HS-5 (cell line): ENCODE measurements at places on chromosomes 6 and 20.

DNA sequence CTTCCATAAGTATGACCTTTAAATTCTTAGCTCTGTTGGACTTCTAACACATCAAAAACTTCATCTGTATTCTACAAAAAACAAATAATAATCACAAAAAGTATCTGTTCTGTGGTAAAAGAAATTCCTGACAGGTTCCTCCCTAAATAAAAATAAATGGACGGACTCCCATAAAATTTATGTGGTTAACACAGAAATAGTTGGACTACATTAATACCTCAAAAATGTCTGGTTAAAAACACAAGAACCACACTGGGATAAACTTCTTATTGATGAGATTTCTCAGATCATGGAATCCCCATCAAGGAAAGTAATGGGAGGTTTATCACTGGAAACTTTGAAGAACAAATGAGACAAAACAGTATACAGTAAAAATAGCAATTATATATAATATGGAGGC lies 172.4 kb downstream of the MOXD1 start:
- DNase-seq, result no peak

DNA sequence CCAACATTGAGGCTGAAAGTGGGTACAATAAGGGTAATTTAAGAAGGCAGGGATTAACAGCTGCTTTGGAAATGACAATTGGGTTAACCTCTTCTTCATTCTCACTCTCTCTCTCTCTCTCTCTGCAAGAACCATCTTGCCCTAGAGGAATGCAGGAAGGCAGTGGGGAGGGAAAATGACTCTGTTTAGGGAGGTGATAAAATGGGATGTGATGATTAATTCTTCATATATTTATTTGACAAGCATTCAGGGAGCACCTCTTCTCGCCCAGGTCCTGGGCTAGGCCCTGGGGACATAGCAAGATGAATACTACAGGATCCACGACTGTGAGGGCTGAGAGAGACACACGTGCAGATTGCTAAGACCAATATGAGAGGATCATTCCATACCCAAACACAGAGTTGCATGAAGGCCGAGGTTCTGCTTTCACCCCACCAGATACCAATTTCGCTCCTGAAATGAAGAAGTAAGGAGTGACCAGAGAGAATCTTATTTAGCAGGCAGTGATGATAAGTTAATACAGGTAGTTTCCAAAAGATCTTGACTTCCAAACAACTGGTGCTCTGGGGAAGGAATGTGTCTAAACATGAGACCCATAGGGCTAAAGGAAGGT lies 13.3 kb upstream of the PTPN1 start:
- DNase-seq, result peak; percentile 98

DNA sequence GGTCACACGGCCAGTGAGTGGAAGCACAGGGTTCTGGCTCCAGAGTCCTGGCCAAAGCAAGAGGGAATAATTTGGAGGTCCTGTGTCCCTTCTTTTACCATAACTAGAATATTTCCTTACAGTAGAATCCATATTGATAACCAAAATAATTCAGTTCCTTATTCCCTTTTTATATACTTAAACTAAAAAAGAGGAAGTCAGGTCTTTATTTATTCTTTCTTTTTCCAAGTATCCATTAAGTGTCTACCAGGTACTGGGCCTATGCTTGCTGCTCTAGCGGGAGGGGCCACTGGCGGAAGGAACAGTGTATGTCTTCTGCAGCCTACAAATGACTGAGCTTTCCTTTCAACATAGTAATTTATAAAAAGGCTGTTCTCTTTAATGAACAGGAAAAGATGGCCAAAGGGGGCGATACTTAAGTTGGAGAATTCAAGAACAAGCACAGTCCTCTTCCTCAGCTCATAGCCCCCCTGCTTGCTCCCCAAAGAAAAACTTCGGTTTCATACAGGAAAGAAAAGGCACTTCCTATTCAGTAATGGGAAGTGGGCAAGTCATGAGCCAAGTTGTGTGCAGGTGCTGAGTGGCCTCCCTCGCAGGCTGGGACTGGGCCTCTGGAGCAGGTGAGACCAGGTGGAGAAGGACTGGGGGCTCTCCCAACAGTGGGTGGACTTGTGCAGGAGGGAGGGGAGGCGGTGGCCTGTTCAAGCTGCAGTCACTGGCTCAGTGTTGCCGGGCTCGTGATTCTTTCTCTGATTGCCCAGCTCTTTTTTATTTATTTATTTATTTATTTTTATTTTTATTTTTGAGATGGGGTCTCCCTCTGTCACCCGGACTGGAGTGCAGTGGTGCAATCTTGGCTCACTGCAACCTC lies 110.9 kb downstream of the ARMC2 start:
- DNase-seq, result no peak

GRCh38 chr6:159203304-159204005 lies 34.3 kb downstream of the FNDC1 start:
- DNase-seq, result peak; percentile 93

GRCh38 chr6:42505385-42505718 lies 53.6 kb upstream of the TRERF1 start:
- peak; percentile 63 for DNase-seq

GRCh38 chr20:46388201-46388836 lies 18.1 kb downstream of the ELMO2 start:
- DNase-seq, result no peak

DNA sequence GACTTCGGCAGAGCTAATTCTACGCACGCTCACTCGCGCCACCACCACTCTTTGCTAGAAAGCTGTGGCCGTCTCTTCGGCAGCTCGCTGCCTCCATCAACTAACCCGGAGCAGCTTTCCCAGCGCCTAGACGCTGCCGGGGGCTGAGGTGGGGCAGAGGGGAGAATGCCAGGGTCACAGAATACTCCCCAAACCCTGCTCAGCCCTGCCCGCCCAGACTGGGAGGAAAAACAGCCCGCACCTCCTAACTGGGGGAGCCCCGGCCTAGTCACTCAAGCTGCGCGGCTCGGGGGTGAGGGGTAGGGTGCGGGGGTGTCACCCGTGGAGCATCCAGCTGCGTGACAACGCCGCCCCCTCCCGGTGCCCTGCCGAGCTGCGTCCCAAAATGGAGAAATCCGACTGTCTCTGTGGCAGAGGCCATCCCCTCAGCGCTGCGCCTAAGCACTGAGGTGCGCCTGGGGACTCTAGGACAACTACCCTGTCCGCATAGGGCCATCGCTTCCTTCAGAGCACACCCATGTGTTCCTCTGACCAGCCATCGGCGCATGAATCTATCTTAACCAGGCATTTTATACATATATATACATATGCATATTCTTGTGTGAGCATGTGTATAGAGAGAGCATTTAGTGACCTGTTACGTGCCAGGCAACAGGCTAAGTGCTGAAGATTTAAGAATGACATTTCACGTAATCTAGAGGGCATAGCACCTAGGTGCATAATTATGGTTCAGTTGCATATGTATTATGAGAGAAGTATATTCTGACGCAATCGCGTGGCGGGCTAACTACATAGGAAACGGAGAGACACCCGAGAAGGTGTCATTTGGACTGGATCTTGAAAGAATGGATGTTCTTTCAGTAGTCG lies 1.5 kb upstream of the TENT5A start:
- peak; percentile 20 for DNase-seq

DNA sequence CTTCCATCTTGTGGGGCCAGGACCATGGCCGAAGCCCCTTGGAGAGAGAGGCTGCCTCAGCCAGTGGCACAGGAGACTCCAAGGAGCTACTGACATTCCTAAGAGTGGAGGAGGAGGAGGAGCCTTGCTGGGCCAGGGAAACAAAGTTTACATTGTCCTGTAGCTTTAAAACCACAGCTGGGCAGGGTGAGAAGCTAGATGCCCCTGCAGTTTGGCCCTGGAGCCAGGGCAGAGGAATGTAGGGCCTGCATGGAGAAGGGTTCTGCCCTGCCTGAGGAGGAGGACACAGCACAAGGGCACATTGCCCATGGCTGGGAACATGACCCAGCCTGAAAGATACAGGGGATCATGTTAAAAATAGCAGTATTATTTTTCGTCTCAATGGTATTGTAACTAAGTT lies 37.4 kb downstream of the PLCG1 start:
- DNase-seq, result no peak

DNA sequence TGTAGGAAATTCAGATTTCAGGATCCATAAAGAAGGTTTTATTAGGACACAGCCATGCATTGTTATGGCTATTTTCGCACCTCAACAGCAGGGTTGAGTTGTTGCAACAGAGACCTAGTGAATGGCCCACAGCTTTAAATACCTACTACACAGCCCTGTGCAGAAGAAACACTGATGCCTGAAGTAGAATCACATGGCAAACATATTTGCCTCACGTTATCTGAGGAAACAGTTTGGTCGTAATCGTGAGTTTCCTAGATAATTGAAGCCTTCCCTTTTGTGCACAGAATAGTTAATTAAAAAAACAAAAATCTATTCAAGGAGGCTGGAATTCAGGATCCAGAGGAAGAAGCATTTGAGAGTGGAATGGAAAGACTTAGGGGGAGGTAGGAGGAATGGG lies 55.1 kb downstream of the GCNT2 start:
- DNase-seq, result no peak

- DNase-seq, result no peak
Measured at GRCh38 chr20:48708630-48709029, 119.2 kb downstream of the PREX1 start.

DNA sequence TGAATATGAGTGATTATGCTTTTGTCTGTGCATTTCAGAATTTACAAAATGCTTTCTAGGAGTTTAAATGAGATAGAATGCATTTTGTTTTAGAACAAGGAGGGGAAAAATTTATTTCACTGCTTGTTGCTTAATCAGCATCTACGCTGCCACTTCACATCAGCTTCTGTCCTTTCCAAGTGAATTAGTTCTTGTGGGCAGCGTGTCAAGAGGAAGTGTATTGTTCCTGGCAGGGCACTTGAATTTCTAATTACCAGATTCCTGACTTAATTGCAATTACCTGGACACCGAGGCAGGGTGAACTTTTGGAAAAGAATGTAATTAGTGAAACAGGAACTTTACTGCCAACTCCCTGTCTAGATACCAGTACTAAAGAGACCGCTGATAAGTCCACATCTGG lies 263.5 kb downstream of the TMEM242 start:
- no peak for DNase-seq

- DNase-seq, result no peak
Measured at GRCh38 chr6:137769797-137770362, 97.2 kb upstream of the TNFAIP3 start.

DNA sequence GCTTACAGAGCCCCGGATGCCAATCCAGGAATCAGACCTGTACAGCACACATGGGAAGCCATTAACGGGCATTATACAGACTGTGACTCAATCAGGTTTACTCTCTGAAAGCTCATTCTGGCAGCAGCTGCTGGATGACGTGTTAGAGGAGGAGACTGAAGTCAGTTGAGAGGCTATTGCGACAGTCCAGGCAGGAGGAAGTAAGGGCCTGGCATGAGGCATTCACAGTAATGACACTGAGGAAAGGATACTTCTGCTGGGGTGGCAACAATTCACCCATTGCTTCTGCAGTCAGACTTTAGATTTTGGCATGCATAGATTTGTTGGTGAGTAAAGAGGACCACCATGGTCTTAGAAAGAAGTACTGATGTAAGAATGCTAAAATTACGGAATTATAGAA lies 151.0 kb upstream of the HEY2 start:
- peak; percentile 58 for DNase-seq

- no peak for DNase-seq
Measured at GRCh38 chr20:34872622-34873224, at the start of gene GGT7. TSS of gene GGT7 (minus strand) at chr20:34872856. CDS start at chr20:34872815, 41 bp downstream.

DNA sequence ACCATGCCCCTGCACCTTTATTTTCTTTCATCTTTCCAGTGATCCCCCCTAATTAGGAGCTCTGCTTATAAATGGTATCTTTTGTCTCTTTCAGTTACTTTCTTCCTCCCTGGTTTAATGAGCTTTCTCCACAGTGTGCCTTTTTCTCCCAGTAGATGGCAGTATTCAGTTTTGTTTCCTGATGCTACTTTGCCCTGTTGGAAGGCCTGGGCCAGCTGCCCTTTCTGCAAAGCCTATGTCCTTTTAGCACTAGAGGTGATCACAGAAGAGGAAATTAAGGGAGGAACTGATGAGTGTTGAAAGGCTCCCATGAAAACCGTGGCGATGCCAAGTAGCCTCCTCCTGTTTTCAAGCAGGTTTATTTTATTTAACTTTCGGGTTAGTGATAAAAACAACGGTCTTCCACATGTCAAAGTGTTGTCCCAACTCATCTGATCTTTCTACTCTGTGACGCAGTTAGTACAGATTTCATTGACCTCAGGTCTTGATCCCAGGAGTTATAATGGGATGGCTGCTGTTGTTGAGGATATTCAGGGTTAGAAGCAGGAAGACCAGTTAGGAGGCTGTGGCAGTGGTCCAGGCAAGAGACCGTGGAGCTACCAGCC lies 184.2 kb upstream of the BMP2 start:
- no peak for DNase-seq

GRCh38 chr6:127341471-127342202 lies 1.8 kb downstream of the ECHDC1 start:
- DNase-seq, result no peak

DNA sequence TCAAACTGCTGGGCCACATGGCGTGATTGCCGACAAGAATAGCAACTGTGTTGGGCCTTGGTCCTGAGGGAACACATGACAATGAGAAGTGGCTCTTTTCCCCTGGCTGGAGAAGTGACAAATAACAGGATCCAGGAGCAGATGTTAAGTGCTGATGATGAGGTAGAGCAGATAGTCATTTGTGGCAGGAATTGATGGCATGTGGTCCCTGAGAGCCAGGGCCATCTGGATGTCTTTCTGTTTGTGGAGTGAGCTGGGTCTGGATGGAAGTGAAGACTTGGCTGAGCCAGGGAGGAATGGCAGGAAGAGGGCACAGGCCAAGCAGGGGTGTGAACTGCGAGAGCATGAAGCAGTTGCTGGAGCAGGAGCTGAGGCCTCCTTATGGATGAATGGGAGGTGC lies 67.8 kb downstream of the SCAND1 start:
- DNase-seq, result no peak

GRCh38 chr6:112909781-112910180 lies 562.7 kb downstream of the RFPL4B start:
- DNase-seq, result peak; percentile 46

GRCh38 chr6:74333406-74333805 lies 637.4 kb downstream of the CD109 start:
- no peak for DNase-seq

GRCh38 chr6:168535711-168536110 lies 94.7 kb downstream of the SMOC2 start:
- DNase-seq, result no peak

DNA sequence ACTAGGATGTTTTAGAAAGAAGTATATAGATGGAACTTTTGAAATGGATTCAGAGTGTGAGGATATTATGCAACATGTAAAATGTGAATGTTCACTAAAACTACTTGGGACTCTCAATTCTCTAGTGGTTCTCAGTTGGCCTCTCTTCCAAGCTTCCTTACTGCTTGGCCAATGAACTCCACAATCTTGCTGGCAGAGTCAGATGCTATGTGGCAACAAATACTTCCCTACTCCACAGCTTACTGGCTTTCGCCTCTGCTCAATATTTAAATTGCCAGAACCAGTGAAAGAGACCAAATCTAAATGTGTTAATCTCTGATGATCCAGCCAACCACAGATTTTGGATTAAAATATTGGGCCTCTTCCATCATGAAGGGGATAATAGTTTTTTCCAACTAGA lies 138.4 kb downstream of the HTR1B start:
- DNase-seq, result no peak

GRCh38 chr20:23753589-23753988 lies 2.9 kb upstream of the CST1 start:
- DNase-seq, result no peak
